NCI-H226 (cell line): ENCODE measurements at places on chromosomes 3 and 15.
A peak's percentile ranks its signal among the peaks of the same experiment; 100 is the strongest.

DNA sequence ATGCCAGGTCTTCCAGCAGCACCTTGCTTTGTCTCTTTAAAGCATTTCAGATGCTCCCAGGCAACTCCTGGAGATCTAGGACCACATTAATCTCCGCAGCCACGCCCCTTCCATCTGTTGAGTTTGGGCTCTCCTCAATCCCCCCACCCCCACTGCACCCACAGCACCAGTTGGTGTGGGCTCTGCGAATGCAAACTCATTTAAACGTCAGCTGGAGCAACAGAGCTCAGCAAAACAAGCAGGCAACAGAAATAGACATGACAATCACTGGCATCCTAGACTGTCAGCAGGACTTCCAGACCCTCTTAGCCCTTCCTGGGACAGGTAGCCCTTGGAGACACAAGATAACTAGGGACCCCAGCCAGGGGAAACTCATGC is 106.9 kb downstream of the LSM3 start:
- no peak for DNase-seq

DNA sequence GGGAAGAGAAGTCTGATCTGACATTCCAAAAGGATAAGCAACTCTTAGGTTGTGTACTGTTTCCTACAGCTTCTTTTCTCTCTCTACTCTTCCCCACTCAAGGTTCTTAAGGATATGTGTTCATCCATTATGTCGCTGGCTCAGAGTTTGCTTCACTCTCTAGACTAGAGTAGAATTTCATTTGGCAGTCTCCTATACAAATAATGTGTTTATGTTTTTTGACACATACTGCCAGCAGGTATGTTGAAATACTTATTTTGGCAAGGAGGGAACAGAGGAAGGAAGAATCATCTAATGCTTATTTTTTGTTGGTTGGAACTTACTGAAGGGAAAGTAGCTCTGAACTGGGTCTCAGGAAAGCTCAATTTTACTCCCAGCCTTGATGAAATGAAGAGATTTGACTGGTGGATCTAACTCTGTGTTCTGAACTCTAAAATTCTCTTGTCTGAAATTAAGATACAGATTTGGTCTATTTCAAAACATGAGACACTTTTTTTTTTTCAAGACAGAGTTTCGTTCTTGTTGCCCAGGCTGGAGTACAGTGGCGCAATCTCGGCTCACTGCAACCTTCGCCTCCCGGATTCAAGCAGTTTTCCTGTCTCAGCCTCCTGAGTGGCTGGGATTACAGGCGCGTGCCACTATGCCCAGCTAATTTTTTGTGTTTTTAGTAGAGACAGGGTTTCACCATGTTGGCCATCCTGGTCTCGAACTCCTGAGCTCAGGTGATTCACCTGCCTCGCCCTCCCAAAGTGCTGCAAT is 7.6 kb upstream of the EMC3 start:
- DNase-seq = peak; percentile 20

GRCh38 chr15:81968691-81969090 is 77.1 kb downstream of the MEX3B start:
- no peak for DNase-seq

GRCh38 chr15:88839146-88839545 is 35.9 kb downstream of the ACAN start:
- DNase-seq = no peak

DNA sequence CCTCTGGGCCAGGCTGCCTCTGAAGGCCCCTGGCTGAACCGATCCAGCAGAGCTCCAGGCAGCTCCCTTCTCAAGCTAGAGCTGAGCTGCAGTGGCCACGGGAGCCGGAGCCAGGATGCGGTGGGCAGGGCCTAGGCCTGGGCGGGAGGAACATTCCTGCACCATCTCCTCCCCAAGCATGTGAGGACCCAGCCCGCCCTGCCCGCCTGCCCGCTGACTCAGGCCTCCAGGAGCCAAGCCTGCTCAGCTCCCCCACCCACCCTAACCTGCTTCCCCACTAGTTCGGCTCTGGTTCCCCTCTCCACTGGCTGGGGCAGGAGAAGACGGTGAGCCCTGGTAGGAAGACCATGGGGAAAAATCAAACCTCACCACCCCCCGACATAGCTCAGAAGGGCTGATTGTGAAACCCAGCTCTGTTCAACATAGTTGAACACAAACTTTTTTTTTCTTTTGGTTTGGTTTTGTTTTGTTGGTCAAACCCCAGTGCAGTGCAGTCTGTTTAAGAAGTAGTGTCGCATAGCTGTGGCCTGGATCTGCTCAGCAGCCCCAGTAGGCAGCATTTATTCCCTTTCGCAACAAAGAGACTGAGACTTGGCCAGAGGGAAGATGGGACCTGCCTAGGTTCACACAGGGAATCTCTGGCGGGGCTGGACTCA is 13.5 kb downstream of the SNX33 start:
- peak; percentile 99 for DNase-seq

DNA sequence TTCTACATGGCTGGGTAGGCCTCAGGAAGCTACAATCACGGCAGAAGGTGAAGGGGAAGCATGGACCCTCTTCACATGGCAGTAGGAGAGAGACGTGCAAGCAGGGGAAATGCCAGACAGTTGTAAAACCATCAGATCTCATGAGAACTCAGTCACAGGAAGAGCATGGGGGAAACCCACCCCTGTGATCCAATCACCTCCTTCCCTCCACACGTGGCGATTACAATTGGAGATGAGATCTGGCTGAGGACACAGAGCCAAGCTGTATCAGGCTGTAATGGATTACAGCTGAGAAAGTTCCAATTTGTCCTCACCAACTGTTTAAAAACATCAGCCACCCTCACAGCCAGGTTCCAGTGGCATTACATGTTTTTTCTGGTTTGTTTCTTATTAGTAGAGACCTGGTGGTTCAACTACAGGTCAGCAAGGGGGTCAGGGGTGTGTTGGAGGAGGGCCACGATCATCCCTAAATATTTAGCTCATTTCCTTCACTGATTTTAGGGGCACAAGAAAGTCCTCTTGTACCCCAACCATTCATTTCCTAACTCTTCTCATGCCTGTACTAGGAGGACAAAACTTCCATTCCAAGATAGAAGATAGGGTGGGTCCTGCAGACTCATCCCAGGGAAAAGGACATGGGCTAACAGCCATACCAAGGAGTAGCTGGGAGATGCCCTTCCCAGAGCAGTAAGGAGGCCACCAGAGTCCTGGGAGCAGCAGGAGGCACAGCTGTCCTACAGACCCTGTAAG is 54.4 kb downstream of the ANXA2 start:
- DNase-seq = no peak

DNA sequence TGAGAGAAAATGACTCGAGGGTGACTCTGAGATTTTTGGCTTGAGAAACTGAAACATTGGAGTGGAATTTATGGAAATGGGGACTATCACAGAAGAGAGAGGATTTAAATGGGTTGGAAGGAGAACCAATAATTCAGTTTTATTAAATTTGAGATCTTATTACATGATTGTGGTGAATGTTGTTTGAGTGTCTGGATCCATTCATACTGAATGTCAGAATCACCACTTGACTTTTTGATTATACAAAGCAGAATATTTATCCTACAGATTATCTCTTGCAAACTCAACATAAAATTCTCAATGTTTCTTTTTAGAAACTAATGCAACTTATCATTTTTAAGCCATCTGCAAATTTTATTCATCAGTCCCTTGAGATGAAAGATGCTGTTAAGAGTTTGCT is 332.8 kb downstream of the CNTN3 start:
- no peak for DNase-seq

GRCh38 chr3:115087512-115087911 is 59.6 kb downstream of the ZBTB20 start:
- DNase-seq = no peak

- DNase-seq = no peak
Measured at GRCh38 chr3:15844889-15845288, 47.1 kb upstream of the ANKRD28 start.

GRCh38 chr3:101701696-101702634 is 15.4 kb upstream of the RPL24 start:
- no peak for DNase-seq

DNA sequence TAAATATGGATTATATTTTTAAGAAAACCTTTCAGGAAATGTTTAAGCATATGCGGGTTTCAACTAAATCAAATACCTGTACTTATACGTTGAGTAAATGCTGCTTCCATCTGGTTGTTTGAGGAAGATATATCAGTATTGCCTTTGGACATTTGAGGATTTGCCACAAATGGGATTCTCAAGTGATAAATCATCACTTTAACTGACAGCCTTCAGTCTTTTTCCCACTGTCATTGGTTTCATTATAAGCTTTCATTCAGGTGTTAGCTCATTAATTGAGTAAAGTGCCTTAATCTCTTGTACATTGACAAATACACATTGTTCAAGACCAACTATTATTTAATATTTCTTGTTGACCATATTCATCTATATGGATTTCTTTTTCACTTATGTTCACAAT is 217.2 kb downstream of the EDEM1 start:
- no peak for DNase-seq

DNA sequence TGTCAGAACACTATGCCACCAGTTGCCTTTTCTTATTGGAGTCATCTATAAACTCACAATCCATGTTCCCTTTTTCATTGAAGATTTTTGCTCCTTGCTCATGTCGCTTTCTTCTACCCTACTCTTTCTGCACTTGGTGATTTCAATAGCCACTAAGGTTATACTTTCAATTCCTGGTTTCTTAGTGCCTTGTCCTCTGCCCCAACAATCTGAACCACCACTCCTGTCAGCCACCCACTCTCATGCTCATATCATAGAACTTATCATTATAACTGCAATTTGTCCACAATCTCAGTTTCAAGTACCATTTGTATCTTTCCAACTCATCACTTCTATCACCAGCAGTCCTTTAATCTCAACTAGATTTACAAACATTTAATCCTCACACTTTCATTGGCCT is 10.0 kb upstream of the GRAMD1C start:
- no peak for DNase-seq

- DNase-seq = no peak
Measured at GRCh38 chr3:171778493-171778892, 31.8 kb downstream of the PLD1 start.

DNA sequence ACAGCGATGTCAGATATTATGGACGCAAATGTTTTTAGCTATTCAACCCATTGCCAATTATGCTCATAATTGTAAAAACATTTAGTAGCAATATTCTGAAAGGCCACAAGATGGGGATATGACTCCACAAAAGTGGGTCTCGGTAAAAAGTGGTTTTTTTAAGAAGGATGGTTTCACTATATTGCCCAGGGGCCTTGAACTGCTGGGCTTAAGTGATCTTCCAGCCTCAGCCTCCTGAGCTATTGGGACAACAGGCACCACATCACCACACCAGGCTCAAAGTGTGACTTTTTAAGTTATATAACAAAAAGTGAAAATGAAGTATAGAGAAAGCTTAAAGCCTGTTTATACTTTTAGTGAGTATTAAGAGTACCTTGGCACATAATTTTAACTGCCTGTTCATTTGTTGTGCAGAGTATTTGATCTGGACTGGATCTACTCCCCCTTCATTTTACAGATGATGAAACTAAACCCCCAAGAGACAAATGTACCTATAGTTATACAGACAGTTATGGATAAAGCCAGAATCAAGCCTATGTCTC is 9.4 kb downstream of the NAA50 start:
- DNase-seq = peak; percentile 15

DNA sequence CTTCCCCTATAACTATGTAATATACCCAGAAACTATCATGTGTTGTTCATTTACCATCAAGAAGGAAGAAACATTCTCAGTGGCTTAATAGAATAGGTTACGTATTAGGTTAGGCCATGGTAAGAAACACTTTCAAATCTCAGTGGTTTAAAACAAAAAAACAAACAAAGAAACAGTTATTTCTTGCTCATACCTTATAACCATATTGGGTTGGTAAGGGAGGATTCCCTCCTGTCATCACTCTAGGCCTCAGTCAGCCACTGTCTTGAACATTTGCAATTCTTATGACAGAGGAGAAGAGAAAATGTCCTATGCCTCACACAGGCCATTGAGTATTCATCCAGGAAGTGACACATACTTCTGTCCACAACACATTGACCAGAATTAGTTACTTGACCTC is 727.7 kb upstream of the NECTIN3 start:
- no peak for DNase-seq

DNA sequence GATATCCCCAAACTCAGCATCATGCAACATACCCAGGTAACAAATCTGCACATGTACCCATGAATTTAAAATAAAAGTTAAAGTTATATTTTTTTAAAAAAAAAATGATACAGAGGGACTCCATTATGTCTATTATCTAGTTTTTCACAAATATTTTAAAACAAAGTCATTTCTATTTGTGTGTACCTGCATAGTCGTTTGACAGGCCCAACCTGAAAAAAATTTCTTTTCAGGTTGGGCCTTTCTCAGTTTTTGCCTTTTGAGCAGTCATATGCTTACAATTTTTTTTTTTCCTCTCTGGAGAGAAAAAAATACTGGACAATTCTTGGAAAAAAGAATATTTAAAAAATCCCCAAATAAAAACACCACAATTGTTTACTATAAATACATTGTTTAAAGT is 459.5 kb downstream of the FOXP1 start:
- no peak for DNase-seq

- DNase-seq = no peak
Measured at GRCh38 chr3:145959457-145960088, 201.4 kb downstream of the PLOD2 start.

DNA sequence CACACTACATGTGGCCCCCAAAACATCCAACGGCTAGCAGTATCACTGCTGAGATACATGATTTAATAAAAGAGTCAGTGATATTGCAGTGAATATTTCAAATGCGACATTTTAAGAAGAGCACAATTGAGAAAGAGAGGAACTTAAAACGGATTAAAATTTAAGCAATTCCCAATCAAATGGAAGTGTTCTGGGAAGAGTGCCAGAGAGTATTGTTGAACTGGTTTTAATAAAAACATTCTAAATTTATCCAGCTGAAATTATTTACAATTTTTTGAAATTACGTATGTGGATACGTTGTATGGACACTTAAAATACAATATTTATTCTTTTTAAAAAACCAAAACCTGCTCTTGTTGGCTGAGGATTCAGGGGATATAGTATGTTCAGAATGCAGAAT is 117.7 kb downstream of the C3orf38 start:
- no peak for DNase-seq
